Upper lobe of right lung (tissue), 1 donor: ENCODE measurements at places on chromosomes 4 and X. TPM values are rescaled to one million over a fixed set of nuclear protein-coding genes. Genes with fewer than 3 reads are reported as not detected.

EFHC2 gene
- total RNA-seq = 0.17 TPM

TMPRSS11B gene
- total RNA-seq = not detected

DNA sequence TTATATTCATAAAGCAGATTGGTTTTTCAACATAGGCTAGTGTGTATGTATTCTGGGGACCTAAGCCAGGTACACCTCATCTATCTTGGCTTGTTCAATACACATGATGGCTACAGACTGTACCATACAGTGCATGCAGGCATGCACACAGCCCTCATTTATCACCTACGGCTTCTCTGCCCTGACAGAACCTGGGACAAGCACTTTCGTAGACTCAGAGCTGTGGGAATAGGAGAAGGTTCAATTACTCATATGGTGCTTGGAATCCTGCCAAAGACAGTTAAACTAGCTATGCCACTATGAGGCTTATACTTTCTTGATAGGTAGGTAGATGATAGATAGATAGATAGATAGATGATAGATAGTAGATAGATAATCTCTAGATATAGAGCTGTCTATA, 457.2 kb downstream of the GALNTL6 start:
- no peaks in the 10 kb centered on the region for H3K27me3 ChIP-seq
- DNase-seq = no peak
- H3K4me1 ChIP-seq = no peaks in the 10 kb centered on the region

GRCh38 chr4:7852568-7853185, 87.0 kb downstream of the AFAP1 start:
- no peak for DNase-seq
- H3K4me3 ChIP-seq = no peak overlapping the region

DNA sequence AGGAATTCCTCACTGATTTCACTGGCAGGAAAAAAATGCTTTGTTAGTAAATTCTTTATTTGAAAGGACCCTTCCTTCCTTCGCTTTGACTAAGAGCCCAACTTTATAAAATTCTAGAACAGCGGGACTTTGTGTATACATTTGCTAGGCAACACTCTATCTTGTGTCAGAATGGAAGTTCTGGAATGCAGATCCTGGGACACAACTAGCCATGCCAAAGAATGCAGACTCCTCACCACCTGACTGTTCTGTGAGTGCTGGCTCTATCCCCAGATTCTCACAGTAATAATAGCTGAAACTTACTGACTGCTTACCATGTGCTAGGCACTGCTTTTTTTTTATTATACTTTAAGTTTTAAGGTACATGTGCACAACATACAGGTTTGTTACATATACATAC, 73.3 kb upstream of the ZDHHC15 start:
- no peaks in the 10 kb centered on the region for H3K27me3 ChIP-seq
- no peak for DNase-seq
- H3K4me3 ChIP-seq = no peak overlapping the region
- no peak overlapping the region for H3K27ac ChIP-seq

GRCh38 chrX:67545893-67546495, 2.2 kb downstream of the AR start:
- H3K36me3 ChIP-seq = no peaks in the 10 kb centered on the region
- no peaks in the 10 kb centered on the region for H3K4me1 ChIP-seq
- peak; percentile 64 for DNase-seq
- H3K27ac ChIP-seq = no peak overlapping the region
- peak overlapping the region; percentile 45 for H3K4me3 ChIP-seq

- no peaks in the 10 kb centered on the region for H3K27me3 ChIP-seq
- H3K4me3 ChIP-seq = peak overlapping the region; percentile 64
- H3K27ac ChIP-seq = peak overlapping the region; percentile 96
- H3K36me3 ChIP-seq = no peaks in the 10 kb centered on the region
- peak; percentile 58 for DNase-seq
These were observed 898 bp downstream of the UBQLN2 start for GRCh38 chrX:56564164-56564885.

- H3K36me3 ChIP-seq = no peaks in the 10 kb centered on the region
- H3K27ac ChIP-seq = no peak overlapping the region
- H3K27me3 ChIP-seq = no peaks in the 10 kb centered on the region
- DNase-seq = no peak
- no peaks in the 10 kb centered on the region for H3K4me1 ChIP-seq
- H3K4me3 ChIP-seq = no peak overlapping the region
These were observed 28.2 kb downstream of the NHS start for GRCh38 chrX:17403189-17403691.

- no peaks in the 10 kb centered on the region for H3K36me3 ChIP-seq
- H3K4me3 ChIP-seq = no peak overlapping the region
- H3K27me3 ChIP-seq = no peaks in the 10 kb centered on the region
These were observed 144.7 kb downstream of the PDGFRA start for GRCh38 chr4:54373718-54374210.

DNA sequence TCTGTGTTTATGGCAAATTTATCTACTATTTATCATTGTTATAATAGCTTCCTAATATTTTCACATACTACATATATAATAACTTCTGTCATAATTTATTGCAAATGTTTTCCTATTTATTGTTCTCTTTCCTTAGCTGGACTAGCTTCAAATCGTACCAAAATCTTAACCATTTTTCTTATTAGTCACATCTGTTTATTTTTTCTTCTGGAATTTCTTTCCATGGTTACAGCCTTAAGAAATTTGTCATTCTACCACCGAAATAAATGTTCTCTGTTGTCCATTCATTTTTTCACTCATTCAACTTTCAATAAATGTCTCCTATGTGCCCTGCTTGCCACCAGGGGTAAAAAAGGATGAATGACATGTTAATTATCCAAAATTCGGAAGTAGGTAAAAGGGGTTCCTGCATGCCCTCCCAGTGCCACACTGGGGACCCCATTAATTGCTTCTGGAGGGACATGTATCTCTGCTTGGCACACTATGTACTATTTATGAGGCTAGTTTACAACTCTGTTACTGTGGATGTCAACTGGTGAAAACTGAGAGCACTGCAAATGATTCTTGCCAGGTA, 182.1 kb downstream of the SH3KBP1 start:
- H3K27me3 ChIP-seq = no peaks in the 10 kb centered on the region
- no peak overlapping the region for H3K27ac ChIP-seq
- DNase-seq = no peak

CACNA1F gene
- 1.4 TPM for total RNA-seq

- no peak overlapping the region for H3K27ac ChIP-seq
- no peaks in the 10 kb centered on the region for H3K4me1 ChIP-seq
- peak; percentile 77 for DNase-seq
- H3K27me3 ChIP-seq = no peaks in the 10 kb centered on the region
These were observed 1099.8 kb upstream of the TENM3 start for GRCh38 chr4:181143250-181143854.

GRCh38 chr4:89488736-89489135, 181.1 kb upstream of the GPRIN3 start:
- H3K4me1 ChIP-seq = peaks cover 7% of the 10 kb centered on the region
- H3K36me3 ChIP-seq = no peaks in the 10 kb centered on the region
- no peak for DNase-seq
- H3K4me3 ChIP-seq = no peak overlapping the region
- H3K27ac ChIP-seq = no peak overlapping the region
- H3K27me3 ChIP-seq = no peaks in the 10 kb centered on the region

ZNF81 gene
- total RNA-seq = 10.0 TPM

DNA sequence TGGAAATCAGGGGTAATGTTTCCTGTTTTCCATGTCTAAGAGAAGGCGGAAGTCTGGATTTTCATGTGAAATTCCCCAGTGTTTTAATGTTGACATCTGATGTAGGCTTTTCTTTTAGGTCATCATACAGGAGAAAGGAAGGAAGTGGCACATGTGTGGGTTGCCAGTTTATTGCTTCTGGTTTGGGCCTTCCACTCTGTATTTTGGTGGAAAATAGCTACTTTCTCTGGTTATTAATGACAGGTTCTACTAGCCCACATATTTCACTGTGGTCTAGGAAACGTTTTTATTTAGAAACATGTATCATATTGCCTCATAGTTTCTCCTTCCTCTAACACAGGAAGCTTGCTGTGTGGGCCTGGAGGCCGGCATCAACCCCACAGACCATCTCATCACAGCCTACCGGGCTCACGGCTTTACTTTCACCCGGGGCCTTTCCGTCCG, 7.2 kb downstream of the PDHA1 start:
- H3K27ac ChIP-seq = no peak overlapping the region
- H3K36me3 ChIP-seq = peaks cover 41% of the 10 kb centered on the region
- H3K27me3 ChIP-seq = no peaks in the 10 kb centered on the region

DNA sequence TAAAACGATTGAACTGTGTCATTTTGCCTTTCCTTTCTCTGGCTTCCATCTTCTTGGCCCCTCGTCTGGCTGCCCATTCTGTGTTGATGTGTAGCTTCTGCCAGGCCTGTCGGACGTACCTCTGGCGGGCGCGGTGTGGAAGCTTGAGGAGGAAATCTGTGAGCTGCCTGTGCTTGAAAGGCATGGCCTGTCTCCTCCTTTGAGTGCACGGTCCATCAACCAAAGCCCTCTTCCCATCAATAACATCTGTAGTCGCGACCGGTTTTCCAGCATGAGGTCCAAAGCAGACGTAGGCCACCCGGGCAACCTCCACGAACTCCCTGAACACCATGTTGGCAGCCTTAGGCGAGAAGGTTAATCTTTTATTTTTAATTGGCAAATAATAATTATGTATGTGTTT, 202.7 kb downstream of the CRLF2 start:
- H3K27ac ChIP-seq = no peak overlapping the region
- no peak overlapping the region for H3K4me3 ChIP-seq
- H3K4me1 ChIP-seq = no peaks in the 10 kb centered on the region
- peak; percentile 48 for DNase-seq
- no peaks in the 10 kb centered on the region for H3K36me3 ChIP-seq

DNA sequence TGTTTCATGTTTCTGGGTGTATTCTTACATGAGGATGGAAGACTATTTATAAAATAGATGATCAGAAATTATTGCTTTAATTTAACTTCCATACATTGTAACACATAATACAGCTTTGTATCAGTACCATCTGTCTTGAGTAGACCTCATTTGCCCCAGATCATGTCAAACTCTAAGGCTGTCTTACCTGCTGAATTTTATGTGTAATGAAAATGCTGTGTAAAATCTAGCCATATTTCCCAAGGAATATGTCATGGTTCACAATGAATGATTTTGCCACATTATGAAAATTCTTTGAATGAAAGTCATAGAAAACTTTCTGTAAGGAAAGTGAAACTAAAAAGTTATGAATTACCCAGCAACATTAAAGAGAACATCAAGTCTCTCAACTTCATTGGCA, 7.4 kb downstream of the BDH2 start:
- H3K27me3 ChIP-seq = no peaks in the 10 kb centered on the region
- no peak overlapping the region for H3K4me3 ChIP-seq
- no peaks in the 10 kb centered on the region for H3K4me1 ChIP-seq
- H3K27ac ChIP-seq = no peak overlapping the region

DNA sequence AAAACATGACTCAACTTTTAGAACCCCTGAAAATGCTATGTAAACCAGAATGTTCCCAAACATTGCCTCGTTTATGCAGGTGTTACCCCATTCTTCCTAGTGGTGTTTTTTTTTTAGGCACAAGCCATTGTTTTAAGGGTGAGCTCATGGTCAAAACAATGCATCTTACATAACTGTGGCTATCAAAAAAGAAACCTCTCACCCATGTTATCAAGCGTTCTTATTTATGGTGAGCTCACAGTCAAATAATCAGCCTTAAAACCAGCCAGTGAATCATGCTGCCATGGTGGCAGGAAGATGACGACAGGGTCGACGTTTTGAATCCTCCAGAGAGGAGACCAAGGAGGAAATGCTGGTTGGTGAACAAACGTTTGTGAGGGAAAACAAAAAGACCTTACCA, 195.2 kb downstream of the KDR start:
- H3K4me3 ChIP-seq = no peak overlapping the region
- no peaks in the 10 kb centered on the region for H3K27me3 ChIP-seq
- no peaks in the 10 kb centered on the region for H3K36me3 ChIP-seq
- H3K27ac ChIP-seq = no peak overlapping the region
- no peak for DNase-seq

DNA sequence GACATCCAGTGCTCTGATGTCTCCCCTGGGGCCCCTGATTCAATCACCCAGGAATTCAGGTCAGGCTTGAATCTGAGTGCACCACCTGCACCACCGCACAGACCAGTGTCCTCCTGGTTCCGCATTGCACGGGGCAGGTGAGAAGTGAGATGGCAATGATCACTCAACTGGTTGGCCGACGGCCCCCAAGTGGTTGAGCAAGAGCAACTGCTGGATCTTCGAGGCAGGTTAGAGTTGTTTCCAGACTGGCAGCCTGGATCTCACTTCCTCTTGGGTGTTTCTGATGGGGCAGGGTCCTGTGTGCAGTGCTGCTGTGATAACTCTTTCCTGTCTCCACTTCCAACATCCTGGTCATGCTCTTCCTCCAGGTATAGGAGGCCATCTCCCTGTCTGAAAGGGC, 50.4 kb downstream of the C4orf50 start:
- no peak overlapping the region for H3K4me3 ChIP-seq
- H3K4me1 ChIP-seq = no peaks in the 10 kb centered on the region
- peak; percentile 40 for DNase-seq

DNA sequence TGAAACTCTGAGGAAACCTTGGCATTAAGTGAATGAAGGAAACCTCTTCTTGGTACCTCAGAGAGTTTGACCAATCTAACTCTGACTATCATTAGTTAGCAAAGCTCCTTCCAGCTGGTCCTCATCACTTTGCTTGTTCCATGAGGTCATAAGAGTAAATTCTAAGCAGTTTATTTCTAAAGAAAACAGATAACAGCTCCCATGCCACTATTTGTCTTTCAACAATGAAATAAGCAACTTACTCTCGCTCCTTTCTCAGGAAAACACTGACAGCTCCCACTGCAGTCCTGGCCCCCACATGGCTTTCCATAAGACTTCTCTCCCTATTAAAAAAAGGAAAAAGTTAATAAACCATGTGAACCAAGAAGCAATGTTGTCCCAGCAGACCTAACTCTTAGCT, 127.7 kb downstream of the COL4A6 start:
- no peaks in the 10 kb centered on the region for H3K36me3 ChIP-seq
- H3K27me3 ChIP-seq = no peaks in the 10 kb centered on the region
- DNase-seq = no peak
- H3K4me1 ChIP-seq = no peaks in the 10 kb centered on the region
- no peak overlapping the region for H3K27ac ChIP-seq
- no peak overlapping the region for H3K4me3 ChIP-seq

DNA sequence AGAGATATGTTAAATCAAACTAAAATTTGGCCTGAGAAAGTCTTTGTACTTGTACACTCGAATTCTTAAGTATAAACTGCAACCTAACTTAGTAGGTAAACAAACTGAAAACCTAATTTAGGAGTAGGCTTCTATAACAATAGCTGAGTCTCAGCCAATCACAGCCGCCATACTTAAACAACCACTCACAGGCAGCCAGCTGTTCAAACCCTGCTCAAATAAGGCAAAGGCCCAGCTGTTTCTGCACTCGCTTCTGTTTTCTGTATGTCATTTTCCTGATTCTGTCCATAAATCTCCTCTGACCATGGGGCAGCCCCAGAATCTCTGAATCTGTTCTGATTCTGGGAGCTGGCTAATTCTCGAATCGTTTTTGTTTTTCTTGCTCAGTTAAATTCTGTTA, 7.8 kb upstream of the PLS3 start:
- no peaks in the 10 kb centered on the region for H3K27me3 ChIP-seq
- H3K36me3 ChIP-seq = no peaks in the 10 kb centered on the region
- H3K27ac ChIP-seq = no peak overlapping the region
- no peaks in the 10 kb centered on the region for H3K4me1 ChIP-seq
- H3K4me3 ChIP-seq = no peak overlapping the region
- no peak for DNase-seq
